ENCODE measurements at places on chromosomes 7 and 10. TPM values are rescaled to one million over a fixed set of nuclear protein-coding genes. Genes with fewer than 3 reads are reported as not detected.

Gene VSTM4
- 3.1 TPM for total RNA-seq

Gene TMEM196
- total RNA-seq: not detected

Gene ZSWIM8
- 54.4 TPM for total RNA-seq

Gene SPDYE6
- not detected for total RNA-seq

Gene PALD1
- 5.3 TPM for total RNA-seq

Gene WNT2
- not detected for total RNA-seq

Gene GPER1
- 5.0 TPM for total RNA-seq

Gene ADRA2A
- 0.36 TPM for total RNA-seq
